ENCODE measurements at places on chromosomes 7 and 10. TPM values are rescaled to one million over a fixed set of nuclear protein-coding genes. Genes with fewer than 3 reads are reported as not detected.

The MBL2 gene
- total RNA-seq, result 1.1 TPM

- no peak for DNase-seq
These were observed 33.9 kb downstream of the TSPAN14 start for GRCh38 chr10:80487791-80488538.

- DNase-seq, result no peak
These were observed 132.3 kb downstream of the MTPAP start for GRCh38 chr10:30216821-30217220.

The RBP3 gene
- 0.53 TPM for total RNA-seq

DNA sequence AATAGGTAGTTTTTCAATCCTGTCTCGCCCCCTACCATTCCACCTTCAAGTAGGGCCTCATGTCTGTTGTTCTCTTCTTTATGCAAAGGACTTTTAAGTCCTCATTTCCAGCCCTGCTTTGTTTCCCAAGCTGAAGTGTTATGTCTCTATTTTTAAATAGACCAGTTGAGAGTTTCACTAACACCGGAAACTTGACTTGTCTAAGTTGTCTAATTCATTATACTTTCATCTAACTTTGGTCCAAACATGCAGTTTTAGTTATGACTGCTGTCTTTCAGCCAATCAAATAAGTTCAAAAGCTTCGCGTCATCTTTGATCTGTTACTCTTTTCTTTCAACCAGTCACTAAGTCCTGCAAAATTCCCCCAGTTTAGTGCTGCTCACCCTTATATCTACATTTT is 32.8 kb downstream of the PCGF5 start:
- DNase-seq, result no peak

- DNase-seq, result no peak
These were observed 6.1 kb upstream of the CCL24 start for GRCh38 chr7:75819711-75820110.

All from hepatocyte (in vitro differentiated cells).